Peyer's patch (tissue), 4 donors: ENCODE measurements at places on chromosomes 3 and 15.

GRCh38 chr3:13113346-13114330 lies 40.4 kb upstream of the IQSEC1 start:
- peak; percentile 29 for DNase-seq

- no peak for DNase-seq
These were observed 296.7 kb downstream of the PTPRG start for GRCh38 chr3:61858054-61858453.

DNA sequence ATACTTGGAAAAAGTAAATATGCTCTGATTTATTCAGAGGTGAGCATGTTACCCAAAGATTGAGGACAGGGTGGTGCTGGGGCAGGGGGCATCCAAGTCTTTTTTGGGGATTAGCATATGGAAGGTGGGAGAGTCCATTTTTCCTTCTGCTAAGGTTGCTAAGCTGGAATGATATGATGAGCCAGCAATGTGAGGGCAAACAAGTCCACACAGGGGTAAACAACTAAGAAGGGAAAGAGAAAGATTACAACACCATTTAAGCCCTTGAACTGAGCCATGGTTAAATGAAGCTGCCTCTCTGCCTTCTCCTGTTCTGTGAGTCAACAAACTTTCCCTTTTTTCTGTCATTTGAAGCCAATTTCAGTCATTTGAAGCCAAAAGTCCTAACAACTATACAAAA lies 89.0 kb downstream of the RPL22L1 start:
- DNase-seq = no peak

GRCh38 chr15:56824175-56824574 lies 90.9 kb upstream of the ZNF280D start:
- no peak for DNase-seq

DNA sequence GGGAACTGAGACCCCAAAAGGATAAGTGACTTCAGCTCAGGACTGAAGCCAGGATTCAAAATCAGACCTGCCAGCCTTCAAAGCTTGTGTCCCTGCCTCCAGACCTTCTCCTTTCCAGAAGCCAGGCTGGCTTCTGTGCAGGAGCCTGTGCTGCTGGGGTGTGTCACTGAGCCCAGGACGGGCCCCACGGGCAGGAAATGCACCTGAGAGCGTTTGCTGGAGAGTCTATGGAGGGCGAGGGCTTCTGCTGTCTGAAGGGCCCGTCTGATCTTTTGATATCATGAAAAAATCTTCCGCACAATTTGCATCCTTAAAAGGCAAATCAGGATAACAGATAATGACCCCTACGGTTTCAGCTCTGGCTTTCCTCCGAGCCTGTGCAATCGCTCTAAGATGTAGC lies 125.4 kb downstream of the FAM43A start:
- DNase-seq = no peak

- no peak for DNase-seq
These were observed 14.6 kb upstream of the NRROS start for GRCh38 chr3:196624907-196625306.

GRCh38 chr3:98754483-98754882 lies 8.7 kb upstream of the ST3GAL6 start:
- DNase-seq = no peak

DNA sequence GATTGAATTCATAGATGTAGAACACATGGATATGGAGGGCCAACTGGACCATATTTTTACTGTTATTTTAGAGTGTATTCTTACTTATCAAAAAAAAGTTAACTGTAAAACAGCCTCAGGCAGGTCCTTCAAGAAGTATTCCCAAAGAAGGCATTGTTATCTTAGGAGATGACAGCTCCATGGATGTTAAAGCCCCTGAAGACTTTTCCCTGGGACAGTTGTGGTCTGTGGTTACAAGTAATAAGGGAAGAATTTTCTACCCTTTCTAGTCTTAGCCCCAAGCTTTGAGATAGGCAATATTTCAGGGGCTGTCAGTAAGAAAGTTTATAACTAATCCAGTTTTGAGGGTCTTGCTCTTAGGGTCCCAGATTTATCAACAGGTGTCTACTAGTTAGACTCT lies 62.5 kb downstream of the LRRC49 start:
- no peak for DNase-seq

- no peak for DNase-seq
These were observed 192.2 kb downstream of the FOXP1 start for GRCh38 chr3:71391361-71391760.

DNA sequence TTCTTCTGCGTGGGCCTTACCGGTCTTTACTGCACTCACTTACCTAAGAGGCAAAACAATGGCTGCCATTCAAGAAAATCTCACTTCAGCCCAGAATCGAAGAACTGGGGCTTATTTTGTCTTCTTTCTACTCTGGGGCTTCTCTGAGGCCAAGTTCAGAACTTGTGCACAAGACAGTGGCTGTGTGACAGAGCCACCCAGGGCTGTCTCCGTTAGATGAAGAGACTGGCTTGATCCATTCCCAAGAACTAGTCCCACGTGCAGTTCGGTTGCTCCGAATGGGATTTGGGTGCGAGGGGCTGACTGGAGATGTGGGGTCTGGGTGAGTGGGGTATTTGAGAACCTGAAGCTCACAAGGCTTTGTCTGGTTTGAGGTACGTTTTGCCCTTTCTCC lies 795 bp upstream of the TCF12 start:
- DNase-seq = no peak

- no peak for DNase-seq
These were observed 84.5 kb downstream of the AQP9 start for GRCh38 chr15:58222679-58223078.

GRCh38 chr15:56978898-56979662 lies 60.6 kb downstream of the TCF12 start:
- DNase-seq = no peak

DNA sequence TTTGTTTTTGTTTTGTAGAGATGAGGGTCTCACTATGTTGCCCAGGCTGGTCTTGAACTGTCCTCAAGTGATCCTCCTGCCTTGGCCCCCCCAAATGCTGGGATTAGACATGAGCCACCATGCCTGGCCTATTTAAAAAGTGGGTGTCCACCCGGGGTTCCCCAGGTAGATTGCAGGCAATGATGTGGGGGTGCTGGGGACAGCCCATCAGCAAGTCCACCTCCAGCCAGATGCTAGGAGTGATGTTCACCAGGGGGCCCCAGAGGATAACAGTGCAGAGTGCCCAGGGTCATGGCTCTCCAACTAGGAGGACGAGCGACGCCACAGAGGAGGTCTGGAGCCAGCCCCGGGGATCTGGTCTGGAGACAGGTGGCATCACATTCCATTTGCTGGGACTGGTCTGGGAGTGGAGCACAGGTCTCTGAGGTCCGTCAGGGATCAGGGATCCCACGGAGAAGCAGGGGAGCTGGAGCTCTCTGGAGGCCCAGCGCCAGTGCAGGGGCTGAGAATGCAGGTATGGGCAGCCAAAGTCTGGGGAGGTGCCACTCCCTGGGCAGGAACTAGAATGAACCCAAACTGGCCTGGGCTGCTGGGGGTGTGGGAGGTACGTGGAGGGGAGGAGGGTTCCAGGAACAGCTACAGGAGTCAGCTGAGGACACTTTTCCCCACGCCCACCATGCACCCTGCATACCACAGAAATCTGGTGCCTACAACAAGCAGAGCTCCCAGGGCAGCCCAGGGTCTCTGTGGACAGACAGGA lies 51.2 kb upstream of the PCSK6 start:
- DNase-seq = no peak

GRCh38 chr3:43223670-43224364 lies 62.5 kb upstream of the SNRK start:
- DNase-seq = no peak

DNA sequence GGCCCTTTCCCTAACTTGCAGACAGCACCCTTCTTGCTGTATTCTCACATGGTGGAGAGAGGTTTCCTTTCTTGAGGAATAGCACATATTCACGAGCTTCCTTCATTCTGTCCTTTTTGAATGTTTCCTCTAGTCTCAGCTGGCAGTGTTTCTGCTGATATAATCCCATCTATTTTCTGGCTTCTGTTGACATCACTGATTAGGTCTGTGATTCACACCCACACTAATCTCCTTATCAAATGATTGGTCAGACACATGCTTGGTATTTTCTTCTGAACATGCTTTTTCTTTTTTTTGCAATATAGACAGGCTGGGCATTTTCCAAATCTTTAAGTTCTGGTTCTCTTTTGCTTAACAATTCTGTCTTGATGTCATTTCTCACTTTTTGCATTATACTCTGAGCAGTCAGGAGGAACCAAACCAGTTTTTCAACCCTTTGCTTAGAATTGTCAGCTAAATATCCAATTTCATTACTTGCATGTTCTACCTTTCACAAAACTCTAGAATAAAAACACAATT lies 65.4 kb downstream of the OXSM start:
- no peak for DNase-seq

DNA sequence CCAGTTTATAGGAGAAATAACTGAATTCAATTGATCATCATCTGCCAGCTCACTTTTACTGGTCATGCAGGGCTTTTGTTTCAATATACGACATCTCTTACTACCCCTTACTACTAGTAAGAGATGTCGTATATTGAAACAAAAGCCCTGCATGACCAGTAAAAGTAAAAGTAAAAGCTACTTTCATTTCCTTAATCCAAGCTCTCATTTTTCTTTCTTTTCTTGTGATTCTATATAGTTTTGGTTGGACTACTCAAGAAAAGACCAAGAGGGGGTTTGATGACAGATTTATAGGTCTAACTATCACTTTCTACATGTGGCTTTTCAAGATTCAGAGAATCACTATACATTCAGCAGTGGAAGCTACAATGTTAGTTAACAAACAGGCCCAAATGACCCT lies 1237.3 kb downstream of the ROBO2 start:
- no peak for DNase-seq

DNA sequence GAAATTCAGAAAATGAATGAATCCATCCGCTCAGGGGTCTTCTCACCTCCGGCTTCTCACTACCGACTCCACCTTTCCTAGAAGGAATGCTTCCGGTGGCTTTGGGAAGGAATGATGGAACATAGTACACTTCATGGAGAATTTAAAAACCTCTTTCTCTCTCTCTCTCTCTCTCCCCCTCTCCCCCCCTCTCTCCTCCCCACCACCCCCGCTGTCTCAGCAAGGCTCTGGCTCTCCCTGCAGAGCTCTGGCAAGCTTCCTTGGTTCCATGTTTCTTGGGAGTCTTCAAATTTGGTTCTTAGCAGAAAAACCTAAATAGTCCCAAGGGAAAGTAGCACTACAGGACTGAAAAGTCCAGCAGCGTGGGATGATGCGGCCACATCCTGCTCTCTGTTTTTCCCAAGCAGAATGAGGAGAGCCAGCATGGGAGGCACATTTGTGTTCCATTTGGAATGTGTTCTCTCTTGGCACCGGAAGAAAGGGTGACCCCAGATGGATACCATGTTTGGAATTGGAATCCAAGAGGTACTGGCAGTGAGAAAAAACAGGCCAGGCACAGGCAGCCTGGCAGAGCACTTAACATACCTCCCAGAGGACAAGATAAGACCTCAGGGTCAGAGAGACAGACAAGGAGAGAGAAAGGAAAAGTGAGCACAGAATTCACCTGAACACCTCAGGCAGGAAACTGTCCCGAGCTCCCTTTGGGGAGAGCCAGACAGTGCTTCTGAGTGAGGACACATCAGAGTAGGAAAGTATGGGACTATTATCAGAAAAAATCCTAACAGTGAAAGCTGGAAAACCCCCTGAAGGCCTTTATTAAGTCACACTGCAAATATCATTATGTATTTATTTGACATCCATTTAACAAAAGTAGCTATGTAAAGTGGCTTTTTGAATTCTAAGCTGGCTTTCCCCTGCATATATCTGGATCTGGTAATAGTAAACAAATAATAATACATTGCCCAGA lies at the start of gene POPDC2:
Gene POPDC2 (minus strand): TSS at position 116 of the 967 bp plus-strand sequence. CDS start 166 bp downstream, outside the sequence.
- DNase-seq = no peak

- no peak for DNase-seq
These were observed 37.0 kb downstream of the NPTN start for GRCh38 chr15:73596174-73596573.
